IMR-90 (cell line): ENCODE measurements at places on chromosomes 2 and 18. TPM values are rescaled to one million over a fixed set of nuclear protein-coding genes. Genes with fewer than 3 reads are reported as not detected.

Gene NEURL3
- not detected in 2 replicates for total RNA-seq

Gene PLB1
- total RNA-seq = 0.90 and 1.4 TPM in 2 replicates

DNA sequence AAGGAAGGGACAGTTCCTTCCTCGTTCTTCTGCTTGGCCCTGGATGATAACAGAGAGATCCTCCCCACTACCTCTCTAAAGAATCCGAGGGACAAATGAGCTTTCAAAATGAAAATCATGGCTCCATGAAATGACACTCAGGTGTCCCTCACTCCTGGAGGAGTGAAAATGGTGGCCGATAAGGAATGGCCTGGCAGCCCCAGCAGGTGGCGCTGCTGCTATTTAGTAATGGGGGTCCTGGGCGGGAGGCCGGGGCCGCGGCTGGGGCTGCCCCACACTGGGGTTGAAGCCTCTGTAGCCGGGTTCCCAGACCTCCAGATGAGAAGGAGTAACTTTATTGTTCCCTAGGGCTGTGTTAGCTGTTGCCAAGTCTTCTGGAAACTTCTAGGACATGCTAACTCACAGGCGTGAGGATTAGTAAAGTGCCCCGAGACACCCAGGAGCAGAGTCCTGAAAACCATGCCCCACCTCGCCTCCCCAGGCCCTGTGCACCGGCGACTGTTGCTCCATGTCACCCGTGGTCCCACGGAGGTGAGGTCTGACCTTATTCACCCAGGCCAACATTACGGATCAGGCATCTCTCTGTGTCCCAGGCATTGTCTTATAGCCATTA is 138.0 kb downstream of the CTIF start:
- DNase-seq = peak; percentile 38

DNA sequence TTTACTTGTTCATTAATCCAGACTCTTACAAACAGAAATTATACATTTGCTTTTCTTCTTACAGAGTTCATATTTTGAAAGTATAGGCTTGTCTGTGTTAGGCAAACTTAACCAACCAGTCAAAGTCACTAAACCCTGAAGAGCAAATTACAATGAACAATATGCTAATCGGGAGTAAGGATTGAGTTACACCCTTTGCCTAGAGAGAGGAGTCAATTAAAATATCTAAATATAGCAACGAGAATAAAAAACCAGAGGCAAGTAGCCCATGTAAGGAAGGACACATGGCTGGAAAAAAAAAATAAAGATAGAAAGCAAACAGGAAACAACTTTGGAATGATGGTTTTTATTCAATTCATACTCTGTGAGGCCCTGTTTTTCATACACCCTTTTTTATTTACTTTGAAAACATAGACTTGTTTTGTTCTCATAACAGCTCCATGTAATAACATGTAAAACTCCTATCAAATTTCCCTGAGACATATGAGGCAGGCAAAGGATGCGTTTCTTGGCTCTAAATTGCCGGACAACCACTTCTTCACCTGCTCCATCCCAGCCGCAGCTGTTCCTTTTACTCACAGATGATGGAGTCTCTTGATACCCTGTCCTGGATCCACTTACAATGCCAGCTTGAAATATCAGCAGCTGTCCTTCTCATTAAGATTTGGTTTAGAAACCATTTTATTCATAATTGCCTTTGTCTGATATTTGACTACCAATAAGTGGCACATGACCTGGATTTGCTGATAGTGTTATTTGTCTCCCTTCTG is 767.7 kb upstream of the GCFC2 start:
- no peak for DNase-seq

Gene RIT2
- not detected in 2 replicates for total RNA-seq

Gene PRSS56
- total RNA-seq = not detected in 2 replicates

Gene DSG4
- not detected in 2 replicates for total RNA-seq

- DNase-seq = no peak
Measured at GRCh38 chr2:217107480-217107879, 247.6 kb upstream of the TNP1 start.
